ENCODE measurements at places on chromosomes 16 and 17. TPM values are rescaled to one million over a fixed set of nuclear protein-coding genes. Genes with fewer than 3 reads are reported as not detected.

Gene NRN1L
- not detected for total RNA-seq

Gene SMPD3
- 0.12 TPM for total RNA-seq

Gene ZP2
- total RNA-seq = not detected

Gene KRTAP4-4
- total RNA-seq = not detected

Gene RNF43
- total RNA-seq = 0.39 TPM

Gene CBFA2T3
- total RNA-seq = not detected

Gene C17orf50
- not detected for total RNA-seq
